ENCODE measurements at places on chromosomes 4 and X.

DNA sequence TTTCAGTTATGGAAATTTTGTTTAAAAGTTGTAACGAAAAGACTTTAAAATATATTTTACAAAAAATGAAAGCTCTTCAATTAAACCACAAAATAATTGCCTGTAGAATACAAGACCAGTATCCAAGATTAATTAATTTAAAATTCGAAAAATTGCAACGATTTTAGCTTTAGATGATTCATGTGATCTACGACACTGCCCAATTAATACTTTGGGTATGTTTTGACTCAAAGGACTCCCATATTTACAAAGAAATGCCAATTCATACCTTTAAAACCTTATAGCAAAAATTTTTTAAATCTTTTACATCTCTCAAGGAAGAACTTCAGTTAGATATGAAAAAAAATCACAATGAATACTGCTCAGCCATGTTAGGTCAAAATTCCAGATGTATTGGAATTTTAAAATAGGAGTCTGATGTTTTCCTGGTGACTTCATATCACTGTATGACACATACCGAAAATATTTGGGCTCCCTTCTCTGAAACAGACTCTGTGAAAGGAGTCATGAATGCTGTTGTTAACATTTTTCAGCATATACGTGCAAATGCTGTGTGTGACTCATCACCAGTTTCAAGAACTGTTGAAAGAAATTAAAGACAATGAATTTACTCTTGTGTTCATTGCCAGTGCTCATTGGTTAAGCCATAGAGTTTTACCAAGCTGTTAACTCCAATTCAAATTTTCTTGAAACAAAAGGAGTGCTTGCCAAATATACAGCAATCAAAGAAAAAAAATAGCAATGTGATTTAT lies 13.8 kb upstream of the SMS start:
- DNase-seq, result no peak

DNA sequence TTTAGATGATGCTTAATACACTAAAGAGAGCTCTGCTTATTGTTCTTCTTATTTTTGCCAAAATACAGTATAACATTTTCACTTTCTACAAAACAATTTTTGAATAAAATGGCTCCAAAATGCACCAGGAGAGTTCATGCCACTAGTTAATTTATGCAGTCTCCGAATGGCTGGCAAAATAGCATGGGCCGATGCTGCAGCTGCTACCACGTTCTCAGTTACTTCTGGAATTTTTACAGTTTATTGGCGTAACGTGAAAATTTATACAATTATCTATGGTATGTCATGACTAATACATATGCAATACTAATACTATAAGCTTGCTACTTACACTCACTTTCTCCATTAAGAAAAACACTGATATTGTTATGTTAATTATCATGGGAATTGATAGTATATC lies 16.5 kb downstream of the KLHL13 start:
- DNase-seq, result no peak

- DNase-seq, result no peak
Measured at GRCh38 chr4:1880332-1880731, 9.1 kb downstream of the NSD2 start.

DNA sequence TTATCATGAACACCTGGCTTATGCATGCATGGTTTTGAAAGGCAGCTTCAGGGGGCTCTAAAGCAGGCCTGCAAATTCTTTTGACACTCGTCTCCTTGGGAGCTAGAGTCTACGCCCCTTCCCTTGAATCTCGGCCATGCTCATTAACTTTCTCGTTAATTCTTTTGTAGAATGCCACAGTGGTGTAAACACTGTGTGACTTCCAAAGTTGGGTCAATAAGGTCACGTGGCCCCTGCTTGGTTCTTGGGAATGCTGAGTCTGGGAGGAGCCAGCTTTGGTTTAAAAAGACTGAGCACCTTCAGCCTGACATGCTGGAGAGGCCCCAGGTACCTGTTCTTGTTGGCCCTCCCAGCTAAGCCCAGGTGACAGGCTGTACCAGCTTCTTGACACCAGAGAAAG lies 228.4 kb downstream of the DHRSX start:
- no peak for DNase-seq

- no peak for DNase-seq
Measured at GRCh38 chr4:23959396-23960148, 69.7 kb upstream of the PPARGC1A start.

DNA sequence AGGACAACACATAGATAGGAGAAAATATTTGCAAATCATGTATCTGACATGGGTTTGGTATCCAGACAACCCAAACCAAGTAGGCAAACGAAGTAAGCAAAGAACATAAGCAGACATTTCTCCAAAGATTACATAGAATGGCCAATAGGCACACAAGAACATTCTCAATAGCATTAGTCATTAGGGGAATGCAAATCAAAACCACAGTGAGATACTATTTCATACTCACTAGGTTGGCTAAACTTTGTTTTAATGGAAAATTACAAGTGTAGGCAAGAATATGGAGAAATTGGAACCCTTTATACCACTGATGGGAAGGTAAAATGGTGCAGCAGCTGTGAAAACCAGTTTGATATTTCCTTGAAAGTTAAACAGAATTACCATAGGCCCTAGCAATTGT lies 74.7 kb downstream of the CHRNA9 start:
- DNase-seq, result no peak

GRCh38 chr4:100516225-100516624 lies 1.6 kb downstream of the EMCN start:
- no peak for DNase-seq

- no peak for DNase-seq
Measured at GRCh38 chr4:107592519-107592918, 127.5 kb downstream of the PAPSS1 start.

DNA sequence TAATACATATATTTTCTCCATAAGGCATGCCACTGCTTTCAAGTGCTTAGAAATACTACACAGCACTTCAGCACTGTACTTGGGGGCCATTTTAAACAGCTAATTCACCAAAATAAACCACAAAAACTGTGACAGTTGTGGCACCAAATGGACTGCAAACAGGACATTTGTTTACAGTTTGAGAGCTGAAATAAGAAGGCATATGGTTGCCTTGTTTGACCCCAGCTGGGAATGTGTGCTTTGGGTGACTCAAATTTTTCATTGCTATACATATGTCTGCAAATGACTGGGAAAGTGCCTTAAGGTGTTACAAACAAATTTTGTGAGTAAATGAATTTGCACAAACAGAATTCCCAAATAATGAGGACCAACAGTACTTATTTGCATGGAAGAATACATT lies 124.2 kb downstream of the BANK1 start:
- no peak for DNase-seq

DNA sequence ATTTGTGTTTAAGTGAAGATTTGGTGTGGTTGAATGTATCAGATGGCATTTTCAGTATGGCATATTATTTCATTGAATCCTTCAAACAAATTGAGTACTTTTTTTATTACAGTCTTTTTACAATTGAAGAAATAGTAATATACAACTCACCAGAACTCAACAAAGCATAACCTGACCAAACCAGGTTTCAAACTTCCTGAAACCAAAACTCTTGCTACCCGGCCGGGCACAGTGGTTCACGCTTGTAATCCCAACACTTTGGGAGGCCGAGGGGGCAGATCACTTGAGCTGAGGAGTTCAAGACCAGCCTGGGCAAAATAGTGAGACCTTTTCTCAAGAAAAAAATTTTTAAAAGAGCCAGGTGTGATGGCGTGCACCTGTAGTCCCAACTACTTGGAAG lies 94.2 kb downstream of the UBE2K start:
- no peak for DNase-seq

DNA sequence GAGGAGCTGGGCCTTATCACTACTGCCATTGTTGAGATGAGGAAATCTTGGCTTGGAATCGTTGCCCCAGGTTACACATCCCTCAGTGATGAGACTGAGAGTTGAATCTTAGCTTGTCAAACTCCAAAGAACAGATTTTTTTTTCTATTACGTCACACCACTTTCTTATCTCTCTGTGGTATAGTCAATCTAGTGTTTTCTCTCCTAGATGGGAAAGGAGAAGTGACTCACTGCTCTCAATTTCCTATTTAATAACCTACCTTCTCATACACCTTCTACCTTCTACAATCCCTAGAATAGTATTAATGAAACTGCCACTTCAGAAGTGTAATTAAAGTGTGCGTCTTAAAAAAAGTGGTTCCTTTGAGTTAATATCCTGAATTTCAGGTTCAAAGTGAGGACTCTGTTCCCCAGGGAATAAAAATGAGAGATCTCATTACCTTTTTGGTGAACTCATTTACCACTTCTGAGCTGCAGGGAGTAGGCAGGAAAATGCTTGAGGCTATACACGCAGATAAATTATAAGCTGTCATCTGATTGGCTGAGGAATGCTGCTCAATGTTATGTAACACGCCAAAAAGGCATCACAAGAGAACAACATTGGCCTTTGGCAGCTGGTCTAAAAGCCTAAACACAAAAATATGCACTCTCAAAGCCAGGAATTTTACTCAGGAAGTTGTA lies 59.3 kb downstream of the MAD2L1 start:
- DNase-seq, result no peak

GRCh38 chrX:80766916-80767315 lies 42.8 kb downstream of the BRWD3 start:
- DNase-seq, result no peak

GRCh38 chrX:154381271-154381670 lies 2.2 kb downstream of the EMD start:
- no peak for DNase-seq

- DNase-seq, result no peak
Measured at GRCh38 chr4:40912460-40913184, 162.9 kb downstream of the NSUN7 start.

DNA sequence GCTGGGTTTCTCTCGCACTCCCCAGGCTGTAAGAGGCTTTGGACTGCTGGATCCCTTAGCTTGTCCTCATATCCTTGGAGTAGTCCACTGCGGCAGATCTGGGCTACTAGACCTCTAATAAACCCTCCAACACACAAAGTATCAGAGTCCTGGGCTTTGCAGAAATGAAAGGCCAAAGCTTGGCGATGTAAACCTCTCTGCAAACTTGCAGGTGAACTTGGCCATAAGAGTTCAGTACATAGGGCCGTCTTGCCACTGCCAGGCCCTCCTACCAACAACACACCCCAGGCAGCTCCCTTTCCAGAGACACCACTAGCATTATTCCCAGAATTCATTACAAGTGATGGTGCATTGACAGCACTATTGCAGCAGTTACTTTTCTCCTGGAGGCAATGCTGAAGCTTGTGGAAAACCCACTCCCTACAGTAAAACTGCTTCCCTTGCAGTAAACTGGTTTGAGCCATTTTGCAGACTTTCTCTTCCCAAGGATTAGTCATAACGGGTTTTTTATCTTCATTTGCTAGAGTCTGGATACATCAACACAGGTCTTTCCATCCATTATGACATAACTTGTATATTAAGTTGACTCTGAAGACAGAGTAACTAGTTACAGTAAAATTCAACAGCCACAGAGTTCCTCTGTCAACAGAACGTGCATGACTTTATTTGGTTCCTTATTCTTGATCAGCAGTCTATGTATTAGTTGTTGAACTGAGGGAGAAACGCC lies 2.4 kb downstream of the ANKRD50 start:
- DNase-seq, result no peak

DNA sequence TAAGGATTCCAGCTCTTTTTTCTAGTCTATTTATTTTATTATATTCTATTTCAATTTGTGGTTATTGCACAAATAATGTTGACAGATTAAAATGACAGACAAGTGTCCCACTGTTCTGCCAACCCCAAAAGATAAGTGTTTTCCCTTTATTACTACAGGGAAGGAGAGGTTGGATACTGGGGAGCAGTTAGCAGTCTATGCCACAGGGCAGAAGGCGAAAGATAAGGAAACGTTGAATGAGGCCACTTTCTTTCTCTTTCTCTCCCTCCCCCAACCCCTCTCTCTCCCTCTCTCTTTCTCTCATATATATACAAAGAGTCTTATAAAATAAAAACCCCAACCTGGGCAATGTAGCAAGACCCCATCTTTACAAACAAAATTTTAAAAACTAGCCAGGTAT lies 31.6 kb downstream of the SLC9A6 start:
- DNase-seq, result no peak

- no peak for DNase-seq
Measured at GRCh38 chr4:87838890-87839591, 6.3 kb downstream of the MEPE start.

DNA sequence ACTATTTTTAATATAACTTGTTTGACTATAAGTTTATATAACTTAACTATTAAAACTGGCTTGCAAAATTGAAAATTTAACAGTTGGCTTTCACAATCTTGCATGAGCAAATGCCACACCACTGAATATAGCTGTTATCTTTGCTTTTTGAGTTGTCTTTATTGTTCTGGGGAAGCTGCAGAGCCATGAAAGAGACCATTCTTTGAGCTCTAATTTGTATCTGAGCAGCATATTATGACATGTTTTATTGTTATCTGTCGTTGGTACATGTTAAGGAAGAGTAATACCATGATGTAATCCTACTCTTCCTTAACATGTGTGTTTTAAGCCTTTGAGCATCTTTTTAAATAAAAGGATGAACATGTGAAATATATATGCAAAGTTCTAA lies 97.1 kb upstream of the ANK2 start:
- DNase-seq, result no peak

DNA sequence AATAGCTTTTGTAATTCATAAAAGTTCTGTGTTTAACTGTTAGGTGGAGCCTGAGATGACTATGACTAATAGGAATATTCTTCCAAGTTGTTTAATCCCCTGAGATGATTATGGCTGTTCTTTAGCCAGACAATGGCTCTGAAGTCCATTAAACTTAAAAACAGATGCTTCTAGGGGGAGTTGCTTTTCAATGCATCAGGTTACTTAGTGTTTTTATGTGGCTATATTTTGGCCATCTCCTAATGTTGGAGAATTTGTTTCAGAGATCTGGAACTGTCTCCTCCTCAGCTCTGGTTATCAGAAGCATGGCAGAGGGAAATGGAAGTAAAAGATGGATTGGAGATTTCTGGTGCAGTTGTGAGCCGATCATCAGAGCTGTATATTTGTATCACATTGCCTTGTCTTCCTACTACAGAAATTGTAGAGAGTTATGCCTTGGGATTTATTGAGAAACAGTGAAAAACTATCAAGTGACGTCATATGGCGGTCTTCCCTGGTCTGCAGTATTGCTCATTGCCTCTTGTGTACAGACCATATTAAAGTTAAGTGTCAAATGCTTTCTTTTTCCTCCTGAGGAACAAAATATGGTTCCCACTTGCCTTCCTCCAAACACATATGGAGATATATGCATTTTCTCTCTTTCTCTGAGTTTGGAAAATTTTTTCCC lies 29.8 kb downstream of the SGMS2 start:
- no peak for DNase-seq

DNA sequence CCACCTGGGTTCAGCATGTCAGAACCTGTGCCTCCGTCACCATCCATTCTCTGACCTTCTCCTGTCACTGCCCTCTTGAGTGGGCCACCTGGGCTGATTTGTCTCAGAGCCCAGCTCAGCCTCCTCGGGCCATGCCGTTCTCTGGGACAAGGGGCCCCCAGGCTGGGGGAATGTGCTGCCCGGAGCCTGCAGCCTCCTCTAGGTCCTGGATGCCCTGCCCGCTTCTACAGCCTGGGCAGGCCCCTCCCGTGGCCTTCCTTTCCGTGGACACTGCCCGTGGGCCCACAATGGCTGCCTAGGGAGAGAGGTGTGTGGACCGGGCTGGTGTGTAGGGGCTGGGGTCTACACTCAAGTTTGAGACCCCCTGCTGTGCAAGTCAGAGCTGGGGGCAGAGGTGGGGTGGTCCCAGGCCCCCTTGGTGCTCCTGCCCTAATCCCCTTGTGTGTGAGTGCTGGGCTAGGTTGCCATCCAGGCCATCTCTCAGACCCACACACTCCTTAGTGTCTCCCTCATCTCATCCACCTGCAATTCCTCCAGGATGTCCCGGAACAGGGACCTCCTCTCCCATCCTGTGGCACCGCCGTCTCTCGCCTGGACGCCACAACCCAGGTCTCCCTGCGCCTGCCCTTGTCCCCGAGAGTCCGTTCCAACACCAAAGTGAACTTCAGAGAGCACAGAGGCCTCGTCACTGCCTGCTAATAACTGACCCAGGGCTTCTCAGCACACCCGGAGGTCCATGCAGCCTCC lies 12.4 kb downstream of the PSAPL1 start:
- DNase-seq, result peak; percentile 3
